Breast epithelium (tissue), 4 donors: ENCODE measurements at places on chromosomes 4 and X.

- DNase-seq = no peak
Observed at GRCh38 chrX:28581522-28581921, 5.7 kb upstream of the IL1RAPL1 start.

DNA sequence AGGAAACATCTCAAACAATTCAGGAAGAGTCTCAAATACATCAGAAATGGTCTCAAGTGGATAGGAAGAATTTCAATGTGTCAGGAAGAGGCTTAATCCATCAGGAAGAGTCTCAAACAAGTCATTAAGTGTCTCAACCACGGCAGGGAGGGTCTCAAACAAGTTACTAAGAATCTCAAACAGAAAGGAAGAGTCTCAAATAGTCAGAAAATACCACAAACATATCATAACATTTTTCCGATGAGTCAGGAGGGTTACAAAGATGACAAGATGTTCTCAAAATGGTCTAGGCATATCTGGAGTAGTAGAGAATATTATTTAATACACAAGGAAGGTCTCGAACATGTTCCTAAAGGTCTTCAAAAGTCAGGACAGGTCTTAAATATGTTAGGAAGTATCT, 109.3 kb upstream of the USP9X start:
- no peak for DNase-seq

DNA sequence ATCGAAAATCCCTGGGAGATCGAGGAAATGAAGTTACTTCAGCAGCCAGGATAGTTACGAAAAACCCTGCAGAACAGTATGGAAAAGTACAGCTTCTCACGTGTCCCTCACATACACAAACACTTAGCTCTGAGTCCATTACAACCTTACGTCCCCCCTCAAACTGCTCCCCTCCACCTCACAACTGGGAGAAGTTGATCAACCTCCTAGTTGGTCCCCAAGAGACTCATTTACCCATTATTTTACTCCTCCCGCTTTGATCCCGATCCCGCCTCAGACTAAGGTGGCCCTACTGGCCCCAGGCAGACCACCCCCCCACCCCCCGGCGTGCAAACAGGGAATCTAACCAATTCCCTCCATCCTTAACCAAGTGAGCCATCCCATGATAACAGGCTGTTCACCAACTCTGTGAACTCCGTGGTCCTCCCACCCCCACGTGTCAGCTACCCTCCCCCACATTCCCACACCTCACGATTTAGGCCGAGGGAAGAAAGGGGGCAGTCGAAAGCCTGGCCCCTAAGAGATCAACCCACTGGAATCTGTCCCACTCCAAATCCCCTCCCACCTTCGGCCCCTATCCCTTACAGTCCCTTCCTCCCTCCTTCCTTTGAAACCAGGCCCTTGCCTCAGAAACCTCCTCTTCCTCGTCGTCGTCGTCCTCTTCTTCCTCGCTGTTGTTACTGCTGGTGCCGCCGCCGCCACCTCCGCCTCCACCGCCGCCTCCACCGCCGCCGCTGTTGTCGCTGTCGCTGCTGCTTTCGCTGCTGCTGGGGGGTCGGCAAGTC, 755 bp downstream of the ANKRD17 start:
- DNase-seq = no peak

DNA sequence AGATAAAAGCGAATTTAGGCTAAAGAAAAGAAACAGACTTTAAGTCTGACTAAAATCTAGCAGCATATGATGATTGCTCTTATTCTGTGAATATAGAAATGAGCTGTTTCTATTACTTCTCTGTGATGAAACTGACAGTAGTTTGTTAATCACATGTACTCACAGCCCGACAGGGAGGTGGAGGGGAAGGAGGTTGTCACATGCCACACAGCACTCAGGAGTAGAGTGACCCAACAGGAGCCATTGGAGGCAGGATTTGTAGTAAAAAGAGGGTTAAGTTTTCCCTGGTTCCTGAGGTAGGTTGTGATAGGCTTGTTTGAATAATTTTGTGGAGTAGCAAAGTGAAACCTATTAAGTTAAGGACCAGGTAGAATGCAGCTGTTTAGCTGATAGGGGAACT, 495.9 kb downstream of the CENPC start:
- DNase-seq = no peak

DNA sequence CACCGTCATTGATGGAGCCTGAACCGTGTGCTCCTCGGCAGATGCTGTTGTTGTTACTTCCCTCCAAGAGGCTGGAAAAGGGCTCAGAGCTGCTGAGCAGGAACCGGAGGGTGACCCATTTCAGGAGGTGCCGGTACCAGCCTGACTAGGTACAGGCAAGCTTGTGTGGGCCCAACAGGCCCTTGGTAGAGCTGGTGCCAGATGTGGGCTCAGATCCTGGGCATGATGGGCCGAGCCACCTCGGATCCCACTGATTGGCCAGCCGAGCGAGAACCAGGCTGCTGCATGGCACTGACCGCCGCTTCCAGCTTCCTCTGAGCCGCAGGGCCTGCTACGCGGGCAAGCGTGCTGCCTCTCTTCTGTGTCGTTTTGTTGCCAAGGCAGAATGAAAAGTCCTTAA, 33.7 kb downstream of the NOP14 start:
- DNase-seq = no peak

- DNase-seq = no peak
Observed at GRCh38 chr4:6335040-6335590, 65.5 kb downstream of the WFS1 start.

- no peak for DNase-seq
Observed at GRCh38 chrX:134406356-134407064, 53.5 kb upstream of the HPRT1 start.

GRCh38 chr4:40843696-40844095, 93.9 kb downstream of the NSUN7 start:
- no peak for DNase-seq

DNA sequence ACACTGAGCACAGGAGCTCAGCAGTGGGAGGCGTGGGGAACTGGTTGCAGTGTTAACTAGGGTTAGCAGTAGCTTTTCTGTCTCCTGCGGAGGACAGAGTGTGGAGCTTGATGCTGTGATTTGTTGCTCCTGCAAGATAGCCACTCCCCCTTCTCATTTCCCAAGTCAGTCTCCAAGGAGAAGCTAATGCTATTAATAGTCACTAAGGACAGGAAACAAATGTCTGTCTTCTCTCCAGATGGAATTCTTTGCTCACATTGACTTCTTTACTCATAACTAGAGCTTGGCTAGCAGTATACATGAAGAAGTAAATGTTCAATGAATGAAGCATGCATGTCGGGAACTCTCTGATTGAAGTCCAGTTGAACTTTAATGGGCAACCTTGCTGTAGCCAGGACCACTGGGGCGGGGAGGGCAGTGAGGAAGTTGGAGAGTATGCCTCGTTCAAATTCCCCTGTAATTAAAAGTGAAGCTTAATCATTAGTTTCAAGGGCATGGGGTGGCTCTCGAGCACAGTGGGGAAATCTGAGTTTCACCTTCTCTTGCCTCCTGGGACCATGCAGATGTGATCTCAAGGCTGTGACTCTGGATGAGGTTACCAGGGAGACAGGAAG, 156.6 kb upstream of the SCML1 start:
- DNase-seq = no peak

DNA sequence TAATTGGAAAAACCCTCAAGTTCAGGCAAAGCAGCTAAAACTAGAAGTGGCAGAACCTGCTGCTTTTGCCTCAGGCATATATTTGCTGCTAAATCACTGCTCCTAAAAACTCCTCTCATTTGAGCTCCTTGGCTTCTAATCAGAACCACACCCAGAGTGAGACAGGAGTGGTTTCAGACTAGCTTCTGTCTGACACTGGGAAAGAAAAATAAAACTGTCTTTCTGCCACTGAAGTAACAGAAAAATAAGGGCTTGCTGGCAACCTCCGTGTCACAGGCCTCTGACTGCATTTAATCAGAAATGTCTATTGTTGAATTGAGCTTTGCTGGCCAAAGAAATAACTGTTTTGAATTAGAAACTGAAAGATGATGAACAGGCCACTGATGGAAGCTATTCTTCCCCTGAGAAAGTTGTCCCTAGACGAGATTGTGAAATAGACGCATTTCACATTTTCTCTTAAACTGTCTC, 52.1 kb upstream of the RAP2C start:
- no peak for DNase-seq

GRCh38 chrX:44873415-44874276, 658 bp downstream of the KDM6A start:
- peak; percentile 36 for DNase-seq

DNA sequence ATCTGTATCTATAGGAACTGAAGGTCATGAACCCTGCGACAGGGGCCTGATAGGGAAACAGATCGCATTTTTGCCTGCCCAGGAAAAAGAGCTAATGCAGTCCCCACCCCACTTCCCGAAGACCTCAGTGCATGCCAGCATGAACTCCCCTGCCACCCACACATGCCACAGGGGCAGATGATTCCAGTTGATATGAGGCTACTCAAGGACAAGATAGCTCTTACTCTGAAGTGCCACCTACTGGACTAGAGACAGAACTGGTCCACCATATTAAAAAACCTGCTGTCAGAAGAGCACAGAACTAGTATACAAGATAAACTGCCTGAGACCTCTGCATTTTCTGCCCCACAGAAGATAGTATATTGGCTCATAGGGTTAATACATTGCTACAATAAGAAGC, 68.0 kb downstream of the YIPF7 start:
- DNase-seq = no peak

DNA sequence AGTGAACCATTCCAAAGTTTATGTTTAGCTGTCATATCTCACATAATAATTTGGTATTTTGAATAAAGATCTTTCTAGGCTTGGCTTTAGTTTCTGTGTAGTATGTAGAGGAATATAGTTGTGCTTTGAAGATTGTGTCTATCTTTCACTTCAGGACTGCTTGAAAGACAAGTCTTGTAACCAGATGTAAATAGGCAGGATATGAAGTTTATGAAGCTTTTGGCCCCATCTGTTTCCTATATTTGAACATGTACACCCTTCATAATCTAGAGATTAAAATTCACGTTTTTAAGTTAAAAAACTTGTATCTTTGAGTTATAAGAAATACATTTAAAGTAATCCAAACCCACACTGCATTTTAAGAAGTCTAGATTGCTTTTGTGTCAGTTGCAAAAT, 11.7 kb upstream of the FREM3 start:
- DNase-seq = no peak

GRCh38 chr4:41655177-41655576, 93.3 kb downstream of the PHOX2B start:
- DNase-seq = no peak

- DNase-seq = no peak
Observed at GRCh38 chrX:3435057-3435456, 88.6 kb upstream of the MXRA5 start.
